ENCODE measurements at places on chromosomes 1 and 21.
A peak's percentile ranks its signal among the peaks of the same experiment; 100 is the strongest.

- DNase-seq = peak; percentile 62
These were observed 59.9 kb downstream of the ADSS2 start for GRCh38 chr1:244391761-244392160.

- DNase-seq = no peak
These were observed 2.9 kb downstream of the EGLN1 start for GRCh38 chr1:231419147-231419546.

DNA sequence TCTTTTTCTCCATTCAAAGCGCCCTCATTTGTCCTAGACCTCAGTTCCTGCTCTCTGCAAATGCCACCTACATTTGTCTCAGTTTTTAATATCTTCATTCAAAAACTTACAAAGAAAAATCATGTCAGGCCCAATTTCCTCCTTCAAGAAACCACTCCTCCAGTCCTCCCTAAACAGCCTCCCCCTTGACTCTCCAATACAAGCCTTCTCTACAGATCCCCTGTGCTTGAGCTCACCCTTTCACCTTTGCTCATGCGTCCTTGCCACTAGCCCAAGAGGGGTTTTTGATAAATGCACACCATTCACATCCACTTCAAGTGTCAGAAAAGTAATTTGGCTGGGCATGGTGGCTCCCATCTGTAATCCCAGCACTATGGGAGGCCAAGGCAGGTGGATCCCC, 140.6 kb downstream of the RERE start:
- no peak for DNase-seq

DNA sequence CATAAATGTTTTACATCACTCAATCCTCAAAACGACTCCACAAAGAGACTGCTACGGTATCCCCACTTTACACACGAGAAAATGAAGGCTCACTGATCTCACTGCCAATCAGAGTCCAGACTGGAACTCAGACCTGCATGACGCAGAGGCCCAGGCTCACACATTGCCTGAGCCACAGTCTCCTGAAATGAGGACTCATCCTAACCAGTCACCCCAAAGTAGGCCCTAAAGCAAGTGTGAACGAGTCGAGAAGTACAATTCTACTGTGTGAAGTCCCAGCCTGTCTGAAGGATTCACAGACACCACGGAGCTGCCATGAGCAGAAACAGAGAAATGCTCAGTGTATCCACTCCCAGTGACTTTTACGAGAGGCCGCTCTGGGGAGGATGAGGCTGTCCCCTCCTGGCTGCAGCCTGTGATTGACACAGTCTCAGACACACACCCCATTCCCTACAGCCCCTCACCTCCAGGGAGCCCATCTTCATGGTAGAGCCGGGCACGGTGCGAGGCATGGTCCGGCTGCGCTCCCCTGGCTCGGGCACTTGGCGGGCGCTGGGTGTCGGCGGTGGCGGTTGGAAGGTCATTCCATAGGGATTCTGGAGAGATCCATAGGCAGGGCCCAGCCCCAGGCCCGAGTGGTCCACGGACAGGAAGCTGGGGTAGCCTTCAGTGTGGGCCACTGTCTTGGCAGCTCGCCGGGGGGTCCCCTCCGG, 26.7 kb upstream of the COL16A1 start:
- DNase-seq = no peak

- DNase-seq = no peak
These were observed 12.2 kb upstream of the SPEN start for GRCh38 chr1:15835205-15835740.

DNA sequence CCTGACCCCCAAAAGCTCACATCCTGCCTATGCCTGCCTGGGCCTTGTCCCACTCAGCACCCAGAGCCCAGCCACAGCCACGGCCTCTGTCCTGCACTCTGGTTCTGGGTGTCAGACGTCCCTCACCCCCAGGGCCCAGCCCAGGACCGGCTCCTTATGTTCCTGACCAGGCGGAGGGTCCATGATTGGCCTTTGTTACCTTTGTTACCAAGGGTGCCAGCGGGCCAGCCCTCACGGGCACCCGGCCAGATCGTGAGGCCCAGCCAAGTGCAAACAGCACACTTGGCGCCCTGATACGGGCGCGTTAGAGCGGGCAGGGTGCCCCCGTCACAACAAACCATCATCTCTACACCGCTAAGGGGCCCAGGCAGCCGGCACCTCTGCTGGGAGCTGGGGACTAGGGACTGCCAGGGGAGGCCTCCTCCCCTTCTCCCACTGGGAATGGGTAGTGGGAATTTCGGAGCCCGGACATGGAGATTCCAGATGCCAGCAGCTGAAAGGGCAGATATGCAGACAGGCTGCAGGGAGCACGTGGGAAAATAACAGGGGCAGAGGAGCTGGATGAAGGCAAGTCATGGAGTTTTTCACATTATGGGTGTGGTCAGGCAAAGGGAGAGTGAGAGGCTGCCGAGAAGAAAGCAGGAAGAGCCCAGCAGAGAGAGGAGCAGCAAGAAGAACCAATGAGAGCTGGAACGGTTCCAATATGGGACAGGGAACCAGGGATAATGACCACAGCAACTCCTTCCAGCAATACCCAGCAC, 22.1 kb downstream of the HSPG2 start:
- DNase-seq = no peak

- peak; percentile 81 for DNase-seq
These were observed 1.9 kb downstream of the TTF2 start for GRCh38 chr1:117061986-117062415.

DNA sequence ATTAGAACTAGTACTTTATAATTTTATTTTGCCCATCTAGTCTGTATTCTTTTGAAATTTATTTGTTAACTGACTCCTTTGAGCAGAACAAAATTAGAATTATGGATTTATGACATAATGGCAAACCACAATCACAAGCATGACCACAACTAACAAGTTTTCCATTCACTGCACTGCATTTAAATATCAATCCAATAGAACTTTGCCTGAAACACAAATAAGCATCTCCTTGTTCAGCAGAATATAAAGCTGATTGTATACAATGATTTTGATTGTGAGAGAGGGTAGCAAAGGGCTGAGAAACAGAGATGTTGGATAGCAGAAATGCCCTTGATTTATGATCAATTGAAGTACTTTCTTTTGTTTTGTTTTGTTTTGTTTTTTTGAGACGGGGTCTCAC, 495.5 kb upstream of the RGS18 start:
- DNase-seq = no peak

DNA sequence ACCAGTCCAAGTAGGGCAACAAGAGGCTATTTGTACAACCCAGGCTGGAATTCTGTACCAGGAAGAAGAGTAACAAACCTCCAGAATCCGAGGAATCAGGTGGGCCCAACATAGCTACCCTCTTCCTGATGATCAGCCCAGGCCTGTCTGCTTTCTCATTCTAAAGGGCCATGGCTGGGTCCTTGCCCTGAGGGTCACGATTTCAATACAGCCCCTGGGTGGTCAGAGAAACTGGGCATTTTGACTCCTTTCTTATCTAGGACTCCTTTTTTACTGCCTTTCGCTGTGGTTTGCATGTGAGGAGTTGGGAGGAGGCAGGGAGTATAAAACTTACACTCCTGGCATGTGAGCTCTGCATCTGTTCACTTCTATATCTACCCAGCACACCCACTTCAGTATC, 164.9 kb upstream of the COA6 start:
- DNase-seq = no peak

DNA sequence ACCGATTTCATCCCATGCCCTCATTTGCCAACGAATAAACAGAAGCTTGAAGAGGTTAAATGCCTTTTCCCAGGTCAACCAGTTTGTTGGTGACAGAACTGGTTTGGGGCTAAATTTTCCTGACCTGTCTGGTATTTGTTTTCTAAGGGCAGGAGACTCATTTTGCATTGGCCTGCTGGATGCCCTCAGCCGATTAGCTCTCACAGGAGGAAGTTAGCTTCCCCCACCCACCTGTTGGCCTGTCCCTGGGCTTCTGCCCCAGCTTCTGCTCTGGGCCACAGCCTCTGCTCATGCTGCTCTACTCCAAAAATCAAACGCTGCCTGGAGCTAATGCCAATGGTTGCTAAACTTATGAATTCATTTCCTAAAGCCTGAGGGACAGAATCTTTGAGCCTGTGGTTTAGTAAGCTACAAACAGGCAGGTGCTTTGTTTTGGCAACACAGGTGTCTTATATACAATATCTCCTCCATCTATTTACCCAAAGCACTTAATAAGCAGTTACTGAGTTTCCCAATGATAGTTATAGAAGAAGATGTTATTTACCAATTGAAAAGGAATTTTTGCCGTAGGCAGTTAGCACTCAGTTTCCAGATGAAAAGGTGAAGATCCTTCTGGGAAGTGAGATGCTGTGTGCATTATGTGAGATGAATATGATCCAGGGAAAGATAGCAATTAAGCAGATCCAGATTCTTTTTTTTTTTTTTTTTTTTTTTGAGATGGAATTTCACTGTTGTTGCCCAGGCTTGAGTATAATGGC, 82.3 kb downstream of the TM2D1 start:
- no peak for DNase-seq

DNA sequence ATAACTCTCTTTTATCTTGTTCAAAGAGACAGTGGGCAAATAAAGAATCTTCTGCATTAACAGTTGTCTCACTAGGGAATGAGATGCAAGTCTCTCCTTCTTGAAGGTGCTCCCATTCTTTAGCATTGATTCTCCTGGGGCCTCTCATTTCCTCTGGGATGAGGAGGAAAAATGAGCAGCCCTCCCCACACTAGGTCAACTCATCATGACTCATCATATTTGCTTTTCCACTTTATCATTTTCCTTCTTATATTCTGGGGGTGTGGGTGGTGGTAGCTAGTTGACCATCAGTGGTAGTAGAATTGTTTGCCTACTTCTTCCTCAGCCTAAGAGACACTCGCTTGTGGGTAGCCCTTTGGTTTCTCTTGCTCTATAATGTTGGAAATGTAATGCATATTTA, 182.0 kb upstream of the C1orf87 start:
- peak; percentile 84 for DNase-seq

GRCh38 chr1:22903113-22903512, 69.6 kb downstream of the LACTBL1 start:
- peak; percentile 84 for DNase-seq

GRCh38 chr1:115324649-115325420, 13.2 kb downstream of the NGF start:
- DNase-seq = no peak

DNA sequence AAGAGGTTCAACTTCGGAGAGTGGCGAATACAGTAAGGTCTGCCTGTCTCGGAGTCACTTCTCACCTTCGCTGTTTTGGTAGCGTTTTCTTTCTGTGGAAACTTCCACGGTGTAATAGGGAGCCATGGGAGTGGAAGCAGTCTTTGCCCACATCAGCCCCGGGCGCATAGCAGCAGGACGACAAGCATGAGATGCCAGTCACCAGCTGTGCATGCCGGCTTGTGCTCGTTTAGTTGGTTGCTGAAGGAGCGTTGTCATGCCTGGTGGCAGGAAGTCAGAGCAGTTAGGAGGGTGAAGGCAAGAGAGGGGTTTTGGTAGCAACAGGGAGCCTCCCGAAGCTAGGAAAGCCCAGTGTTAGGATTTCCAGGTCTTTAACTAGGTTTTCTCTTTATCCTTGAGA, 58.8 kb downstream of the MRPS6 start:
- no peak for DNase-seq

GRCh38 chr1:4598561-4598960, 55.8 kb upstream of the AJAP1 start:
- no peak for DNase-seq

- no peak for DNase-seq
These were observed 262.3 kb downstream of the TM2D1 start for GRCh38 chr1:61462628-61463027.

- peak; percentile 58 for DNase-seq
These were observed 54.9 kb downstream of the TMEM53 start for GRCh38 chr1:44619261-44619900.

- no peak for DNase-seq
These were observed 69.6 kb downstream of the DMAP1 start for GRCh38 chr1:44282704-44283426.

- DNase-seq = no peak
These were observed 31.0 kb upstream of the IL19 start for GRCh38 chr1:206739411-206740076.

- no peak for DNase-seq
These were observed 30.6 kb downstream of the CAPN2 start for GRCh38 chr1:223742856-223743517.

- no peak for DNase-seq
These were observed 15.7 kb downstream of the ASPM start for GRCh38 chr1:197130677-197131304.

- DNase-seq = no peak
These were observed 12.7 kb downstream of the LCK start for GRCh38 chr1:32263744-32264143.

- no peak for DNase-seq
These were observed 2.5 kb downstream of the ADAMTSL4 start for GRCh38 chr1:150551784-150552127.

DNA sequence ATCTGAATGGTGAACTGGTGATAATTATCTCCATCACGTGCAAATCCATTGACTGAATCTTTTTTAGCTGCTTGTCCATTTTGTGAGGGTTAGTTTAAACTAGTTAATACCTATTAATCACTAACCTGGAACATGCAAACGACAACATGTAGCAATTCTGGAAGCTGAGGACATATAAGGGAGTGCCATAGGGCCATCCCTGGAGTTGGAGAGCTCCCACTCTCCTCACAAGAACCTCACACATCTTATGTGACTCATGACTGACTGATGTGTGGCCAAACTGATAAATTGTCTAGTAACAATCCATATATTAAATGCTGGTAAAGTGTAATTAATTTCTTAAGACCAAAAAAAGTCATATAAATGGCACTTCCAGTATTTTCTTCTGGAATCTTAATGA, 62.9 kb upstream of the HOOK1 start:
- DNase-seq = no peak

GRCh38 chr1:117231748-117232373, 21.1 kb upstream of the VTCN1 start:
- no peak for DNase-seq

DNA sequence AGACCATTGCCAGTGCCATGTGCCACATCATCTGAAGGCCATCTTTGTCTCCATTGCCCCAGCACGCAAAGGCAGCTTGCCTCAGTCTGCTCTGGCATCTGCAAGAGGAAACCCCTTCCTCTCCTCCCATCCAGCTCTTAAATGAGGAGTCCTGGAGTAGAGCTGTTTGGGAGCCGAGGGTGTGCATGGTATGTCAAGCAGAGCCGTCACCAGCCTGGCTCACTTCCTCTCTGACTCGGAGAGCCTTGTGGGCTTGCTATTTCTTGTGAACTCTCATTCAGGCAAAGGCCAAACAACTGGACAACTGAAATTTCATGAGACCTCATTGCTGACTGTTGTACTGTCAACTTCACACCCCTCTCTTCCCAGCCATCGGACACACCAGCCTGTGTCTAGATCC, 143.9 kb downstream of the SIPA1L2 start:
- peak; percentile 71 for DNase-seq
